RPMI7951 (cell line): ENCODE measurements at places on chromosomes 6 and 20. TPM values are rescaled to one million over a fixed set of nuclear protein-coding genes. Genes with fewer than 3 reads are reported as not detected.

Gene BPI
- total RNA-seq, result 0.24 and 0.29 TPM in 2 replicates

Gene TP53TG5
- not detected in 2 replicates for total RNA-seq

Gene CRNKL1
- 41.7 and 49.7 TPM in 2 replicates for total RNA-seq

Gene MAS1L
- total RNA-seq, result not detected in 2 replicates

Gene TFAP2A
- 8.9 and 9.0 TPM in 2 replicates for total RNA-seq

Gene WFDC2
- 0.78 TPM in 1 of 2 replicates, not detected in the other for total RNA-seq

Gene DPPA5
- not detected in 2 replicates for total RNA-seq

Gene MED20
- 22.7 and 24.2 TPM in 2 replicates for total RNA-seq

Gene THEMIS
- total RNA-seq, result not detected in 2 replicates

Gene TGM3
- not detected in 2 replicates for total RNA-seq

Gene GHRH
- not detected in 2 replicates for total RNA-seq

Gene OR12D3
- total RNA-seq, result not detected in 2 replicates

Gene NUP43
- total RNA-seq, result 45.7 and 47.9 TPM in 2 replicates

Gene SYNCRIP
- 74.5 and 80.5 TPM in 2 replicates for total RNA-seq

Gene PACRG
- not detected in 2 replicates for total RNA-seq

Gene LPA
- total RNA-seq, result not detected in 2 replicates

Gene PTGIS
- total RNA-seq, result under 0.01 and 0.24 TPM in 2 replicates

Gene STX7
- total RNA-seq, result 24.3 and 27.2 TPM in 2 replicates

Gene GCNT2
- total RNA-seq, result 6.2 and 7.9 TPM in 2 replicates

Gene FAM209B
- total RNA-seq, result not detected in 2 replicates

Gene BPIFB4
- not detected in 2 replicates for total RNA-seq

Gene RAET1L
- total RNA-seq, result not detected in 2 replicates

Gene SIRPB2
- total RNA-seq, result not detected in 2 replicates

Gene VSX1
- 2.8 and 3.8 TPM in 2 replicates for total RNA-seq

Gene CRISP2
- not detected in 2 replicates for total RNA-seq

Gene WFDC10B
- 0.88 and 3.5 TPM in 2 replicates for total RNA-seq

Gene CALHM6
- 9.6 and 19.8 TPM in 2 replicates for total RNA-seq

Gene SEC63
- total RNA-seq, result 9.6 and 19.8 TPM in 2 replicates

Gene XKR7
- total RNA-seq, result not detected in 2 replicates

Gene FOXF2
- total RNA-seq, result 1.1 and 2.0 TPM in 2 replicates

Gene HCRTR2
- 0.20 and 0.24 TPM in 2 replicates for total RNA-seq

Gene DNAH8
- total RNA-seq, result under 0.01 TPM in 1 of 2 replicates, not detected in the other

Gene TPX2
- total RNA-seq, result 293 and 312 TPM in 2 replicates

Gene MRPL18
- 217 and 236 TPM in 2 replicates for total RNA-seq

Gene PPP1R3G
- total RNA-seq, result 0.60 and 2.0 TPM in 2 replicates

Gene GINS1
- 31.0 and 42.7 TPM in 2 replicates for total RNA-seq

Gene SCRT2
- not detected in 2 replicates for total RNA-seq

Gene NRN1
- total RNA-seq, result 26.8 and 32.8 TPM in 2 replicates

Gene OGFRL1
- total RNA-seq, result 8.4 and 9.5 TPM in 2 replicates

Gene RWDD2A
- 2.9 and 3.0 TPM in 2 replicates for total RNA-seq
